ENCODE measurements at places on chromosomes 1 and 21. TPM values are rescaled to one million over a fixed set of nuclear protein-coding genes. Genes with fewer than 3 reads are reported as not detected.

DNA sequence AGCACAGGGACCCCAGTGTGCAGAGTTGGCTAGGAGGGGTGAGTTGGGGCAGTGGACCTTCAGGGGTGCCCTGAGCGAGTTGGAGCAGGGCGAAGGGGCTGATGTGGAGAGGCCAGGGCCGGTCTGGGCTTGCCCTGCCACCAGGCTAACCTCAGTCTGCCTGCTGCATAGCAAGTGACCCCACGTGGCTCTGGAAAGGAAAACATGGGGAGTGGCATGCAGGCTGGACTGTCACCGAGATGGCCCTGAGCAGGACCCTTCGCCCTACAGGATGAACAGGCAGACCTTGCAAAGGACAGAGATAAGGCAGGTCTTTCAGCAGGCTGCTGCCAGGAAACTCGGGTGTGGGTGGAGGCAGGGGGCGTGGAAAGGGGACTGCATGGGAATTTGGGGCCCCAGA lies 51.5 kb downstream of the FOXO6 start:
- H3K27ac ChIP-seq: no peak overlapping the region
- peaks cover 25% of the 10 kb centered on the region for H3K27me3 ChIP-seq
- no peak overlapping the region for H3K4me3 ChIP-seq
- H3K36me3 ChIP-seq: no peaks in the 10 kb centered on the region

GRCh38 chr1:83530506-83530905 lies 468.4 kb downstream of the TTLL7 start:
- H3K27ac ChIP-seq: no peak overlapping the region
- H3K36me3 ChIP-seq: peaks cover 6% of the 10 kb centered on the region
- DNase-seq: no peak

- no peak for DNase-seq
- no peaks in the 10 kb centered on the region for H3K27me3 ChIP-seq
- no peak overlapping the region for H3K27ac ChIP-seq
- H3K4me3 ChIP-seq: no peak overlapping the region
- no peaks in the 10 kb centered on the region for H3K36me3 ChIP-seq
Measured at GRCh38 chr1:91846007-91846638, 39.8 kb downstream of the TGFBR3 start.

DNA sequence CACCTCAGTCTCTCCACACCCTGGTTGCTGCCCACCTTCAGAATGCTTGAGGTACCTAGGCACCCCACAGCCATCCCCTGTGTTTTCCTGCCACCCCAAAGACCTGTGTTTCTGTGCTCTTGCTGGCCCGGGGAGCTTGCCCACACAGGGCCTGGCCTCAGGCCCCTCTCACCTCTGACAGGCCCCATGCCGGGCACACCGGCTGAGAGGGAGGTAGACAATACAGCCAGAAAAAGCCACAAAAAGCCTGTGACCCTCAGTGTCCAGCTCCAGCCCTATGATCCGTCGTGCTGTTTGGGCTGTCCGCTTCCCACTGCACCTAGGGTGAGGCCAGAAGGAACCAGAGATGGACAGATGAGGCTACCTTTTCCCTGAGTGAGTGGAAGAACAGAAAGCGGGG lies 11.4 kb downstream of the SEMA6C start:
- no peaks in the 10 kb centered on the region for H3K27me3 ChIP-seq
- no peak overlapping the region for H3K27ac ChIP-seq
- H3K36me3 ChIP-seq: no peaks in the 10 kb centered on the region

- H3K36me3 ChIP-seq: peaks cover 5% of the 10 kb centered on the region
- H3K27me3 ChIP-seq: peaks cover 5% of the 10 kb centered on the region
- H3K27ac ChIP-seq: peak overlapping the region; percentile 6
- DNase-seq: no peak
- no peak overlapping the region for H3K4me3 ChIP-seq
Measured at GRCh38 chr1:31482482-31483011, 69.5 kb downstream of the SERINC2 start.

DNA sequence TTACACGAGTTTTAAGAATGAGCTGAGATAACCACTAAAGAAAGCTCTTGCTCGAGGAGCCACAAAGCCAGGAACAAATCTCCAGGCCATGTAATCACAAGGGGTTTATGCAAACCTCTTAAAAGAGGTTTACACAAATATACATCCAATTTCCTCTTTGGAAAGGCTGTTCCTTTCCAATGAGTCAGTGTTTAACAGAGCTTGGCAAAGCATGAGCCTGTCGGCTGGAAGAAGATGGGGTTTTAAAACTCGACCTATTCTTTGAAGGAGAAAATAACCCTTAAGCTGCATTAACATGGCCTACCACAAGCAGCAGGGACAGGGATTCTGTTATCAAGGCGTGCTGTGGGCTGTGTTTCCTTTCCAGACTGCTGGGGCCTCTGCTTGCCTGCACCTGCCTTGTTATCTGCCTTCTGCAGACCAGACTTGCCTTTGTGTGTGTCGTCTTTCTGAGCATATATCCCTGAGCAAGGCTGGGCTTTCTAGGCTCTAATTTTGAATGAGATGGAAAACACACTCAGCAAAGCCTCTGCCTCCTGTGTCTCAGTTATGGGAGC lies 40.6 kb upstream of the CYP2J2 start:
- H3K27me3 ChIP-seq: peaks cover 8% of the 10 kb centered on the region
- no peak overlapping the region for H3K4me3 ChIP-seq

GRCh38 chr1:167013108-167013929 lies 24.2 kb downstream of the MAEL start:
- H3K4me3 ChIP-seq: no peak overlapping the region
- no peak overlapping the region for H3K27ac ChIP-seq
- H3K36me3 ChIP-seq: no peaks in the 10 kb centered on the region
- DNase-seq: no peak
- peaks cover 4% of the 10 kb centered on the region for H3K4me1 ChIP-seq

The SLC5A9 gene
- polyA plus RNA-seq: not detected

The NPHS2 gene
- polyA plus RNA-seq: not detected

The PRAMEF13 gene
- polyA plus RNA-seq: not detected

The CCDC30 gene
- 1.2 TPM for polyA plus RNA-seq

The EDARADD gene
- polyA plus RNA-seq: not detected

The CCDC185 gene
- not detected for polyA plus RNA-seq

The OR2L5 gene
- not detected for polyA plus RNA-seq
